ENCODE measurements at places on chromosomes 3 and 15.
A peak's percentile ranks its signal among the peaks of the same experiment; 100 is the strongest.

DNA sequence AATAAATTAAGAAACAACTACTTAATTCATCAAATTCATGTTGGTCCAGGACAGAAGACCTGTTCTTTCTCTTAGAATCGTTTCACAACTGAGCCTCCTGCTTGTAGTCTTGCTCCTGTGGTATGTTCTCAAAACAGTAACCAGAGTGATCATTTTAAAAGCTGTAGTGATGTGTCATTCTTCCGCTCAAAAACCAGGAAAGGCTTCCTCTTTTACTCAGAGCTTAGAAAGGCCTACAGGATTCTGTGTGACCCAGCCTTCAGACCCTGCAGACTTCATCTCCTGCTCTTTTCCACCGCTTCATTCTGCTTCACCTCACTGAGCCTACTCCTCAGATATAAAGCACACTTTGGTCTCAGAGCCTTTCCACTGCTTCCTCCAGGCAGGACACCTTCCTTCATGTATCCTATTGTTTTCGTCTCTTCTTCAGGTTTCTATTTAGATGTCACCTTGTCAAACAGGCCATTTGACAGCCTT is 22.7 kb downstream of the ST6GAL1 start:
- DNase-seq: no peak

- peak; percentile 47 for DNase-seq
Measured at GRCh38 chr15:39473298-39473947, 107.5 kb upstream of the THBS1 start.

DNA sequence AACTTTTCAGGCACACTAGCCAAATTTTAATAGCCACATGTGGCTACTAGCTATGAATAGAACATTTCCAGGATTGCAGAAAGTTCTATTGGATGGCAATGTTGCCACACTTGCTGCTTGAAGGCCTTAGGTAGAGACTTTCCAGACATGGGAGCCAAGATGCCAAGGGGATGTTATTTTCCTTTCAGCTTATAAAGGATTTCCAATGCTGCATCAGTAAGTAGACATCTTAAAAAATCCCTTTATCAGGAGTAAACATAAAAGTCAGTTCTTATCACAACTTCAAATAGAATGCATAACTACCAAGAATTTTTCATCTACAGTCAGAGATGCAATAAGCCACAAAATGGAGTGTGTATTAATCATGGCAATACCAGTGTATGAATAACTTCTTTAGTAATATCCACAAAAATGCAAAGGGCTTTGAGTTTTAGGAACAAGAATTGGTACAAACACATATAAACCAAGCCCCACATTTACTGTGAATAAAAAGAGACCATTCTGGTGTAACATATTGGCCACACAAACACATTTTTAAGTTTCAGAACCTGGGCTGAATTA is 457.1 kb upstream of the ADAMTS9 start:
- DNase-seq: no peak

- DNase-seq: no peak
Measured at GRCh38 chr3:7397097-7397496, 536.2 kb downstream of the GRM7 start.

DNA sequence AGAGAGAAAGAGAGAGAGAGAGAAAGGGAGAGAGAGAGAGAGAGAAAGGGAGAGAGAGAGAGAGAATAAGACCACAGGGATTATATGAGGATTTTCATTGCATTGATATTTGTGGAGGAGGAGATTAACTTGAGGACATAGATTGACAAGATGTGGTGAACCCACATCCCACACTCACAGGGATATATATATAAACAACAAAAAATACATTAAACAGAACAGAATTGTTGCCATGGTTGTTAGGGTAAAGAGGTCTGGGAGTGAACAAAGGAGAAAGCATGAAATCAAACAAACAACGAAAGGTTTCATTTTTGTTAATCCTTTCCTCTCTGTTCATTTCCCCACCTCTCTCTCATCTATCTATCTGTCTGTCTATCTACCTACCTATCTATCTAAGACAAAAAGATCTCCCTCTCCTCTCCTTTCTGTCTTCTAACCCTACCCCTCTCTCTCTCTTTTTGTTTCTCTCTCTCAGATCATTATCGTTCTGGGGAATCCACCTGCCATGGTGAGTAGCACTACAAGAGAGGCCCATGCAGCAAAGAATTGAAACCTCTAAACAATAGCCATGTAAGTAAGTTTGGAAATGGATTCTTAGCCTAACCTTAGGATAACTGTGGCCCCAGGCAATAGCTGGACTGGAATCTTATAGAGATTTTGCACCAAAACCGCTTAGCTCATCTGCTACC is 280.9 kb downstream of the RAP2B start:
- DNase-seq: no peak

DNA sequence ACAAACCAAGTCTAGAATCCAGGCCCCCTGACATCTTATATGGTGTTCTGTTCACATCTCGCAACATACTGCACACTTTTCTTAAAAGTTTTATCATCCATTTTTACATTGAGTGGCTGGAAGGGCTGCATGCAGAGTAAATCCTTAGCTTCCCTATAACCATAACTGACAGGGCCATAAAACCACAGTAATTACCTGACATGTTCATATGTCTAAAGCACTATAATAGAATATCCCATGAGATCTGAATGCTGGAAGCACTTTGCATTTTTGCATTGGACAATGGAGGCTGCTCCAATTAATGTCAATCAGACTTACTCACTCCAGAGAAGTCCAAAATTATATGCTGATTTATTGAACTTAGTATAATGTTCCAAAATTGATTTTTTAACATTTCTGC is 86.6 kb upstream of the HES1 start:
- no peak for DNase-seq

DNA sequence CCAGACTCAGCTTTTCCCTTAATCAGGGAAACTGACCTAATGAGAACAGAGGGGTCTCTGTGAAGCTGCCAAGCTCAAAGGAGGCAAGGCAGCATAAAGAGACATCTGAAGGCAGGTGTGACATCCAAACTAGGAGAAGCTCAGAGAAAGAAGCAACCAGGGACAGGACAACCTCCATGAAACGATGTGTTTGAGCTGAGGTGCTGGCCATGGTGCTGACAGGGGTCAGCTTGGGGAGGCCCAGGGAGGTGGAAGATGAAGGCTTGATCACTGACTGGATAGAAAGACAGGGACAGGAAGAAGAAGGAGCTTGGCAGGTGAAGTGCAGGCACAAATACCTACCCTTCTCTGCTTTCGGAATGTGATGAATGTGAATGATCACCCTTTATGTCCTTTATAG is 179.5 kb upstream of the NSMCE3 start:
- no peak for DNase-seq

DNA sequence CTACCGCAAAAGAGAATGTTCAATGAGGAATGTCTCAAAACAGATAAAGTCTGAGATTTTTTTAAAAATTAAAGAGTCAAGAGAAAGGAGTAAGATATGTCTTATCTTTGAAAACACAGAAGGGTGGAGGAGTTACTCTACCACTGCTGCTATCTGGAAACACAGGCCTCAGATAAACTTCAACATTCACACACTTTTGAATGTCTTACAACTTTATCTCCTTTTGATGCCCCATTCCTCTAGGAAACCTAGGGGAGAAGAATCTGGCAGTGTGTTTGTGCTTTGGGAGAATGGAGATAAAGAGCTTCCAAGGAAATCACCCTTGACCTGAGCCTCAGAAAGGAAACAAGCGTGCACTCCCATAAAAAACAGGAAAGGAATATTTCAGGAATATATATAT is 468.2 kb downstream of the PLOD2 start:
- DNase-seq: no peak

- DNase-seq: no peak
Measured at GRCh38 chr3:14843321-14843720, 24.6 kb downstream of the FGD5 start.

DNA sequence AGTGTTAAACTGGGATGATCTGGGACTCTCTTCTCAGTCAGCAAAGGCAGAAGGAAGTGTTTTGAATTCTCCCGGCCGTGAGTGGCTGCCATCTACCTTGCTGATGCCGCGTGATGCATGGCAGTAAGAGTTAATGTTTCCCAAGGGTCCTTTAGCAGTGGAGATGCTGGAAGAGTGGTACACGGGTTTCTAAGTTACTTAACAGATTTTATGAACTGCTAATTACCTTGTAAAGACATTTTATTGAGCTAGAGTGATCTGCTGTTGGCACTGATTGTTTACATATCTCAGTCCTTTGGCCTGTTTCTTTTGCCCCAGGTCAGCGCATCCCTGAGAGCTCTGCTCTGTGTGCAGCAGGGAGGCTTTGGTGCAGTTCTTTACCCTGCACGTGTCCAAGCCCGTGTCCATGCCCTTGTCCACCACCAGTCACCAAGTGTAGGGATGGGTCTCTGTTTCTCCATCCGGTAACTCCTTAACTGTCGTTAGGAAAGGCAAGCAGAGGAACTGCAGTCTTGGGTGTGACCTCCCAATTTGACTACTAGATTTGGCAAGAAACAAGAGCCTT is 172.3 kb downstream of the SLCO3A1 start:
- no peak for DNase-seq

- peak; percentile 67 for DNase-seq
Measured at GRCh38 chr3:157086060-157086750, 73.7 kb downstream of the CCNL1 start.
